Spinal cord (tissue), 10 donors: ENCODE measurements at places on chromosomes 6 and 20.

- DNase-seq = no peak
Observed at GRCh38 chr6:161903584-161904212, 629.8 kb upstream of the AGPAT4 start.

DNA sequence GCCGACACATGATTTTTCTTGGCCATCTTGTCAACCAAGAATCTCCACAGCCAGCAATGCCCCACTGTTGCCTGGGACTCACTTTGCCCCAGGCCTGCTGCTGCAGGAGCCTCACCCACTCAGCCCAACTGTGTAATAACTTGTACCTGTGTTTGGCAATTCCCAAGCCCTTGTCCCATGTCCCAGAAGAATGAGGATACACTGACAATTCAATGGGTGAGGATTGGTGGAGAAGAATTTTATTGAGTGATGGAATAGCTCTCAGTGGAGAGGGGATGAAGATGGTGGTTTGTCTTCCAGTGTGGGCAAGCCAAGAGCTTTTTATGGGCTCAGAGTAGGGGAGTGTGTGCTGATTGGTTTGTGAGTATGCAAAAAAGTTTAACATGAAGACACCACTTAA is 861.9 kb downstream of the TFAP2A start:
- DNase-seq = no peak

- no peak for DNase-seq
Observed at GRCh38 chr6:68635412-68635705, 277 bp downstream of the ADGRB3 start.

GRCh38 chr6:43061861-43062260 is 2.4 kb downstream of the KLC4 start:
- DNase-seq = no peak

DNA sequence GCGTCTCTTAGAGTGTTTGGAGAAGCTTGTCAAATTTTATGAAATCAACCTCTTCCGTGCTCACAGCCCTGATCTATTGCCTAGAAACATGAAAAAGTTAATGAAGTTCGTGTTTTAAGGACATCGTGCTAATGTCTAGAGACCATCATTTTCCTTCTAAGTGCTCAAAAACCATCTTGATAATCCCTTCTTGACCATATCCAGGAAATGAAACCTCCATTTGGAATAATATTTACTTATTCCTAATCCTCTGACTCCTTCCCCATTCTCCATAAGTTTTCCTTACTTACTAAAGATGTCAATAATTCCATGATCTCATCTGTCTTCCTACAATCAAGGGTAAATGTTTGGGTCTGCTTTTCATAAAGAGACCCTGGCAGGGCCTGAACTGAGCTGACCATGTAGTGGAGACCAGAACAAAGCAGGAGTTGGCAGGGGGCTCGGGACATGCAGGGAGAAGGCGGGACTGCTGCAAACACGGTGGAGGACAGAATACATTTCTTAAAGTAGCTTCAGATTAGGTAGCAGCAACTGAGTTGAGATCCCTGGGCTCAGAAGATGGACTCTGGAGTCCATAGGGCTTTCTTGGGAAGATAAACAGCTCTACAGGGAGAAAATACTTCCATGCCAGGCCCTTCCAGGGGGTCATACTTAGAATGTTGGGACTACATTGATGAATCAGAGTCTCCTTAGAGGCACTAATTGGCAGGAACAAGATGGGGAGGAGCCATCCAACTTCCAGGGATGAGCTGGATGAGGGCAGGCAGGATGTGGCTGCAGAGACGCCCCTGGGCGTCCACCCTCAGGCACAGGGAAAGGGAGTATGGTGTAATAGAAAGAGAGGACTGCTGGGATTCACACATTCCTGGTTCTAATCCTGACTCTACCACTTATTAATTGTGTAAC is 100.7 kb downstream of the RIN2 start:
- no peak for DNase-seq
